Nephron progenitor cell (in vitro differentiated cells): ENCODE measurements at places on chromosomes 3 and 15.

DNA sequence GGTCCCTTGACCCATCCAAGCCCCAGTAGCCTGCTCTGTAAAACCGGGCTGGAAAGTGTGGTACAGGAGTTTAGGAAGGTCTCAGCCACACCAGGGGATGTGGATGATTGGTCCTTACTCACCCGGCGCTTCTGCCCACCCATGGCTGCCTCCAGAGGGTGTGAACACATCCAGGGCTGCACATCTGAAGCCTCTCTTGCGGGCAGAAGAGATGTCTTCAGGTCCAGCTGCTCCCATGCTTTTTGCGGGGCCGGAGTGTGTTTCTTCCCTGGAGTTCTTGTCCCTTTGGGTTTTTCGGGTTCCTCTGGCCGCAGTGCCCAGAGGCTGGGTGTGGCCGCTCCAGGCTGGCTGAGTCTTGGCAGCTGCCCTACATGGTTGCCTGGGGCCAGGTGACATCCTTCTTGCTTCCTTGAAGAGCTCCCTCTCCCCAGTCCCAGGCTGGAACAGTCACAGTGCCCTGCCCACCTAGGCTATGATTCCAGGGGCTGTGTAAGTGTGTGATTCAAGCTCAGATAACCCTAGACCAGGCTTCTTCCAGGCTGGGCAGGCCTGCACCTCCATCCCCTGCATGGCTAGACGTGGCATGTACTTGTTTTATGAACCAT is 33.9 kb downstream of the HDAC11 start:
- H3K36me3 ChIP-seq, result peaks cover 5% of the 10 kb centered on the region
- H3K4me1 ChIP-seq, result peaks cover 26% of the 10 kb centered on the region
- no peaks in the 10 kb centered on the region for H3K27me3 ChIP-seq
- DNase-seq, result no peak
- no peak overlapping the region for H3K4me3 ChIP-seq
- H3K27ac ChIP-seq, result peak overlapping the region; percentile 80

GRCh38 chr3:152219216-152219615 is 49.5 kb upstream of the MBNL1 start:
- DNase-seq, result no peak
- H3K4me1 ChIP-seq, result peaks cover 9% of the 10 kb centered on the region
- H3K27me3 ChIP-seq, result no peaks in the 10 kb centered on the region
- no peak overlapping the region for H3K27ac ChIP-seq
- no peak overlapping the region for H3K4me3 ChIP-seq

DNA sequence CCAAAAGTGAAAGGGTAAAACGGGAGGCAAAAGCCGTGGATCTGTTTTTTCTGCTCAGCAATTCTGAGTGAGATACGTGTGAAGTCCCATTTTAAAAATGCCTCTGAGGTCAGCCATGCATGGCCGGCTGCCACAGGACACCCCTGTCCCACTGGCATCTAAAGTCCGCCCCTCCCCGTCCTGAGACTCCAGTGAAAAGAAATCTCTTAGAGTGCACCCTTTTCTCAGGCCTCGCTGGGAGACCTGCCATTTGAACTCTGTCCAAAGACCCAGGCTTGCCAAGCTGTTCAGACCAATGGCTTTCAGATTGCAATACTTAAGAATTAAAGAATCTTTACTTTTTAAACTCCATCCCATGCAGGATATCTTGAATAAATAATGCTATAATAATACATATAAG is 61.0 kb upstream of the SLC24A5 start:
- peak; percentile 12 for DNase-seq
- peaks cover 60% of the 10 kb centered on the region for H3K4me1 ChIP-seq
- no peak overlapping the region for H3K4me3 ChIP-seq
- H3K36me3 ChIP-seq, result no peaks in the 10 kb centered on the region
- H3K27ac ChIP-seq, result no peak overlapping the region
- peaks cover 6% of the 10 kb centered on the region for H3K27me3 ChIP-seq

- no peaks in the 10 kb centered on the region for H3K36me3 ChIP-seq
- peaks cover 5% of the 10 kb centered on the region for H3K4me1 ChIP-seq
- no peak for DNase-seq
- no peak overlapping the region for H3K27ac ChIP-seq
- H3K27me3 ChIP-seq, result peaks cover 3% of the 10 kb centered on the region
Measured at GRCh38 chr3:152519376-152519775, 250.6 kb downstream of the MBNL1 start.

GRCh38 chr3:146380046-146380445 is 89.3 kb downstream of the PLSCR2 start:
- no peak overlapping the region for H3K4me3 ChIP-seq
- H3K27me3 ChIP-seq, result no peaks in the 10 kb centered on the region
- no peaks in the 10 kb centered on the region for H3K36me3 ChIP-seq
- DNase-seq, result no peak

GRCh38 chr3:174957551-174958001 is 98.4 kb downstream of the NAALADL2 start:
- no peak overlapping the region for H3K27ac ChIP-seq
- H3K27me3 ChIP-seq, result no peaks in the 10 kb centered on the region
- no peaks in the 10 kb centered on the region for H3K4me1 ChIP-seq
- no peak overlapping the region for H3K4me3 ChIP-seq

DNA sequence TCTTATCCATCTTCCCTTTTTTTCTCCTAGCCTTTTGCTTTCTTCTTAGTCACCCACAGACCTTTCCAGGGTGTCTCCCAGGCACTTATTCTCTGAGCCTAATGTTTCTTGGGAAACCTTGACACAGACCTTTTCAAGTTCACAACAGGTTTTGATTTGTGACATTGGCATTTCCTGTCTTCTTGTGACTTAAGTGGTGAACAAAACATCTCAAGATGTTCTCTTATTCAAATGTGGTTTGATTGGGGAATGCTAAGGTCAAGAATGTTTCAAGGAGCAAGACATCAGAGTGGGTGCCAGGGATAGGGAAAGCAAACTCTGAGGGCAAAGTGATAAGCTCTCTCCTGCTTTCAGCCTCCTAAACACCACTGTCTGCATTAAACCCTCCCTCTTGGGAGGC is 68.2 kb upstream of the GSK3B start:
- no peak overlapping the region for H3K27ac ChIP-seq
- H3K27me3 ChIP-seq, result peaks cover 4% of the 10 kb centered on the region
- no peak for DNase-seq
- no peaks in the 10 kb centered on the region for H3K36me3 ChIP-seq
- no peak overlapping the region for H3K4me3 ChIP-seq

- H3K27ac ChIP-seq, result no peak overlapping the region
- peaks cover 24% of the 10 kb centered on the region for H3K4me1 ChIP-seq
- H3K36me3 ChIP-seq, result peaks cover 42% of the 10 kb centered on the region
- no peak overlapping the region for H3K4me3 ChIP-seq
Measured at GRCh38 chr3:65975032-65975431, 63.7 kb downstream of the MAGI1 start.

- H3K4me3 ChIP-seq, result no peak overlapping the region
- peaks cover 13% of the 10 kb centered on the region for H3K4me1 ChIP-seq
- H3K27me3 ChIP-seq, result peaks cover 18% of the 10 kb centered on the region
- H3K27ac ChIP-seq, result no peak overlapping the region
- no peak for DNase-seq
- peaks cover 9% of the 10 kb centered on the region for H3K36me3 ChIP-seq
Measured at GRCh38 chr15:64024172-64025050, 21.9 kb downstream of the DAPK2 start.

GRCh38 chr3:180341516-180341915 is 260.4 kb upstream of the TTC14 start:
- H3K27ac ChIP-seq, result no peak overlapping the region
- H3K4me1 ChIP-seq, result no peaks in the 10 kb centered on the region
- H3K36me3 ChIP-seq, result no peaks in the 10 kb centered on the region

- H3K4me3 ChIP-seq, result no peak overlapping the region
- peaks cover 59% of the 10 kb centered on the region for H3K36me3 ChIP-seq
Measured at GRCh38 chr3:120332646-120333045, 16.5 kb downstream of the LRRC58 start.

DNA sequence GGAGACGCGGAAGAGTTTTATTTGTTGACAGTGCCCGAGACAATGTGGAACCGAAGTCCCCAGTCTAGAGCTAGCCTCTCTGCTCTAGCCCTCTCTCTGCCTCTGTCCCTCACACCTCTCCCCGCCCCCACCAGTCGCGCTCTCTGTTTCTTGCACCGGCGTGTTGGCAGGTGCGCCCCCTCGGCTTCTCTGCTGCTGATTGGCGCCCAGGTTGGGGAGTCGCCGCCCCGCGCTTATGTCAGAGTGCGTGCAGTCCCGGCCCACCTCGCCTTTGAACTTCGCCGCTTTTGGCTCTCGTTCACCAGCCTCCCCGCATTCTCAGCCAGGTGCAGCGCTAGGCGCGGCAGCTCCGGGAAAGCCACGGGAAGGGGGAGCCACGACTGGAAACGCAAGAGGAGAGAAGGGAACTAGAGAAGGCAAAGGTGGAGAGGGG is at the start of gene SOX14:
TSS of gene SOX14 (plus strand) at position 315 of the 433 bp plus-strand sequence. CDS start 470 bp downstream, outside the sequence.
- no peaks in the 10 kb centered on the region for H3K36me3 ChIP-seq
- peak within 1 kb of the TSS; percentile 75 for H3K4me3 ChIP-seq
- peak; percentile 64 for DNase-seq
- no peak within 1 kb of the TSS for H3K27ac ChIP-seq
- peaks cover 100% of the 10 kb centered on the region for H3K27me3 ChIP-seq

DNA sequence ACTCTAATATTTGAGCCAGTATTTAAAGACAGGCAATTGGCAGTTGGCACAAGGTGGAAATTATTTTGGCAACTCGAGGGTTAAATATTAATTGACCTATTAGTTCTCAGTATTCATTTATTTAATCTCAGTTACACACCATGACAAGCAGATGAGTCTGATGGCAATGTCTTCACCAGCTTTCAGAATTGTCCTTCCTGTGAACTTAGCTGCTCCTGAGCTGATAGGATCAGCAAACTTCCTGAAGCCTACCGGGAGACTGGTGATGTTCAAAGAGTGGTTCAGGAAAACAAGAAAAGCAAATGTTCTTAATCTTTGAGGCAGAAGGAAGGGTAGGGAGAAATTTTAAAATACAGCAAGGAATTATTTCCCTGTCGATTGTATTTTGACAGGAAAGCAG is 522.2 kb downstream of the SOX2 start:
- H3K36me3 ChIP-seq, result no peaks in the 10 kb centered on the region
- no peak overlapping the region for H3K4me3 ChIP-seq
- H3K27ac ChIP-seq, result no peak overlapping the region
- peaks cover 12% of the 10 kb centered on the region for H3K4me1 ChIP-seq
- H3K27me3 ChIP-seq, result peaks cover 4% of the 10 kb centered on the region
- DNase-seq, result no peak

GRCh38 chr15:89346516-89347231 is 12.1 kb upstream of the POLG start:
- no peaks in the 10 kb centered on the region for H3K36me3 ChIP-seq

DNA sequence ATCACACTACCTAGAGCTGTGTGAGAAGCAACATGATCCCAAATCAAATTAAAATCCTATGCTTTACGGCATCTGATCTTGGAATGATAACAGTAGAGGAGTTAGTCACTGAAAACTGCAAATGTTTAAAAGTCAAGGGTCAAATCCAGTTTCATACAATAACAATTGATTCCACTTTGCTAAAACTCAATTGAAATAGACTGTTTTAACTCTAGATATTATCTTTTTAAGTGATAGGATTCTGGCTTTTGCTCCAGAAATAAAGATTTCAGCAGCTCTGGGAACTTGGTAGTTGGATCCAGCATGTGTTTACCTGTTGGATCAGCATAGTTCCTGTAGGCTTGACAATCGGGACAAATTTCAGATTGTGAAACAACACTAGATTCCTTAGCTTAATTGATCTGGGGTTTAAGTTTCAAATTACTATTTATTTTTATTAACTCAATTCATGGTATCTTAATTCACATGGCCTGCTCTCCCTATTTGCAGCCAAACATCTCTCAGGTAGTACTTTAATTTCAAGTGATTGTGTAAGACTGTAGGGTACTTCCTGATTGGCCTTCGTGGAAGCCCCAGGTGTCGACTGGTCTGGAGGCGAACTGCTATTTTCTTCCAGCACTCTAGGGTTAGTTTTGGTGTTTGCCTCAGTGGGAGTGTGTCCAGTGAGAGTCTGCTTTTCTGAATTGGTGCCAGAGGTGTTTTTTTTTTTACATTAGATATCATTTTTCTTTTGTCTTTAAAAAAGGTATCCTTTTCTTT is 16.6 kb downstream of the NFKBIZ start:
- H3K36me3 ChIP-seq, result no peaks in the 10 kb centered on the region
- no peaks in the 10 kb centered on the region for H3K27me3 ChIP-seq
- peaks cover 17% of the 10 kb centered on the region for H3K4me1 ChIP-seq
- no peak overlapping the region for H3K4me3 ChIP-seq
- no peak overlapping the region for H3K27ac ChIP-seq

DNA sequence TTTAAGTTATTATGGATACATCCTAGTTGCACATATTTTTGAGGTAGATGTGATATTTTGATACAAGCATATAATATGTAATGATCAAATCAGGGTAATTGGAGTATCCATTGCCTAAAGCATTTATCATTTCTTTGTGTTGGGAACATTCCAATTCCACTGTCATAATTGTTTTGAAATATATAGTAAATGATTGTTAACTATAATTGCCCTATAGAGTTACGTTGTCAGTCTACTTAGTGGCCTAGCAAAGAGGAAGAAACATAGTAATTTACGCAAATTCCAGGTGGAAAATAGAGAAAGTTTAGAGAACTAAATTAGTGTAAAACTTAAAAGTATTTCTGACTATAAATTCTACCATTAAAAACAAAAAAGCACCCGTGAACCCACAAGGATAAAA is 24.9 kb downstream of the NXPE3 start:
- DNase-seq, result no peak
- no peak overlapping the region for H3K4me3 ChIP-seq
- peaks cover 29% of the 10 kb centered on the region for H3K36me3 ChIP-seq
- H3K27me3 ChIP-seq, result no peaks in the 10 kb centered on the region

DNA sequence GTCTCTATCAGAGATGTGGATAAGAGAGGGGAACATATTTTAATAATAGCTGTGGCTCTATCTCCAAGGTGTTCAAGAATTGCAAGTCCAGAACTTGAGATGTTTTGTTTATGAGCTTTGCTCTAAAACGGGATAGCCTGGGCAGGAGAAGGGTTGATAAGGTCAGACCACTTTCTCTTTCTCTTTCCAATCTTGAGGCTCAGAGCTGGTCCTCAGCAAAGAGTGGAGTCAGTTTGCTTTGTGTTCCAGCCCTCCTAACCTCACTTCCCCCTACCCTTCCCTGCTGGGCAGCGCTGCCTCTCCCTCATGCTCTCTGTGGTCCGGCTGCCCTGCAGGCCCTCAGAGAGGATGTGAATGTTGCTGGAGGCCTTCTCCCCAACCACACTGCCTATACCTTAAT is 13.8 kb downstream of the KLHL6 start:
- H3K36me3 ChIP-seq, result no peaks in the 10 kb centered on the region
- H3K27me3 ChIP-seq, result peaks cover 8% of the 10 kb centered on the region
- DNase-seq, result no peak
- no peak overlapping the region for H3K4me3 ChIP-seq
- H3K27ac ChIP-seq, result no peak overlapping the region

GRCh38 chr15:78179906-78180305 is 30.7 kb downstream of the IDH3A start:
- H3K4me1 ChIP-seq, result peaks cover 5% of the 10 kb centered on the region
- H3K4me3 ChIP-seq, result no peak overlapping the region
- no peak overlapping the region for H3K27ac ChIP-seq
- no peak for DNase-seq
- H3K36me3 ChIP-seq, result no peaks in the 10 kb centered on the region

- no peak overlapping the region for H3K27ac ChIP-seq
- DNase-seq, result no peak
- H3K36me3 ChIP-seq, result no peaks in the 10 kb centered on the region
- H3K4me3 ChIP-seq, result no peak overlapping the region
- no peaks in the 10 kb centered on the region for H3K4me1 ChIP-seq
- H3K27me3 ChIP-seq, result peaks cover 11% of the 10 kb centered on the region
Measured at GRCh38 chr15:70558406-70559264, 204.7 kb downstream of the UACA start.
